Cortex of kidney (tissue), 1 donor: ENCODE measurements at places on chromosomes 11 and 22.

GRCh38 chr11:64196626-64197025 lies 9.9 kb upstream of the FERMT3 start:
- no peak for DNase-seq

GRCh38 chr11:100192181-100192580 lies 494.9 kb upstream of the ARHGAP42 start:
- DNase-seq: no peak

DNA sequence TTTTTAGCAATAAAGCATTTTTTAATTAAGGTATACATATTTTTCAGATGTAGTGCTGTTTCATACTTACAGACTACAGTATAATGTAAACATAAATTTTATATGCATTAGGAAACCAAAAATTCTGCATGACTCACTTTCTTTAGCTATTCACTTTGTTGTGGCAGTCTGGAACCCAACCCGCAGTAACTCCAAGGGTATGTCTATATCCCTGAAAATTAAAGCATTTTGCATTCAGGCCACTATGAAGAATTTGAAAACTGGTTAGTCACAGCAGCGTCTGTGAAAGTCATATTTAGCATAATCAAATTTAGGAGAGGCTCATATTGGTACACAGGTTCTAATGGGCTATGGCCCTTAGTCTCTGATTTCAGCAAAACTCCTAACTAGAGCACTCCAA lies 46.8 kb downstream of the BBOX1 start:
- DNase-seq: no peak

DNA sequence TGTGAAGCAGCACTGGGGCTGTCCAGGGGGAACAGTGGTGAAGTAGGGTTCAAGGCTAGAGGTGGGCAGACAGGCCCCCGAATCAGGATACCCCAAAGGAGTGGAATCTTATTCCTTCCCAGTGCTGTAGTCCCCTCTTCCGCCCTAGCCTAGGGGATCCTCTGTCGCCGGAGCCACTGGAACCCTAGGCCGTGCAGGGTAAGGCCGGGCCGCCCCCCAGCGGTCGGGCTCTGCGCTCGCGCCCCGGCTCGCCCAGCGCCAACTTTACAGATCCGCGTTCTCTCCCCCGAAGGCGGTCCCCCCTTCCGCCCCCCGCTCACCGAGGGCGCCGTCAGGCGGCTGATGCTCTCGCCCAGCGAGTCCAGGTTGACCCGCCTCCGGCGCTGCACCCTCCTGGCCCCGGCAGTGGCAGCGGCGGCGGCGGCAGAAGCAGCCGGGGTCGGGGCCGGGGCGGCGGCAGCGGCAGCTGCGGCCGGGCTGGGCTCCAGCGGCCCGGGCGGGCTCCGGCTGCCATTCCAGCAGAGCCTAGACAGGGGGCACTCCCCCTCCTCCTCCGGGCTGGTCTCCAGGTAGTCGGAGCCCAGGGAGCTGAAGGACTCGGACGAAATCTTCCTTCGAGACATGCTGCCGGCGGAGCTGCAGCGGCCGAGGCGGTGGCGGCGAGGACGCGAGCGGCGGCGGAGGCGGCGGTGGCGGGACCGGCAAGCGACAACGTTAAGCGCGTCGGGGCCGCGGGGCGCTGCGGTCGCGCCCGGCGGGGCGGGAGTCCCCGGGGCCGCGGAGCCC lies 650 bp downstream of the GUCY1A2 start:
- no peak for DNase-seq

DNA sequence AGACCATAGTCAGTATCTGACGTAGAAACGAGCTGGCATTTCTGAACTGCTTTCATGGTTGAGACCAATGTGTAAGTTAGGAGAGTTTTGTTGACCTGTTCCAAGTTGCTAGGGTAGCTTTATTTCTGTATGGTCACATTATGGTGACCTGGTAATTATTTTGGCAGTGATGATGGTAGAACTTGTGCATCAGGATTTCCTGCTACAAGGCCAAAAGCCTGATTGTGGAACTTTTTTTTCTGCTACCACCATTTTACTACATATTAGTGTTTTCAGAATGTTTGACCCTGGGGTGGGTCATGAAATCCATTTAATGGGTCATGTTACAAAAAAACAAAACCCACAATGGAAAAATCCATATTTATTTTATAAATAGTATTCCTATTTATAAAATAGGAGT lies 18.9 kb downstream of the FBXO7 start:
- no peak for DNase-seq

- no peak for DNase-seq
Observed at GRCh38 chr11:114876234-114876633, 197.9 kb downstream of the NXPE2 start.

- no peak for DNase-seq
Observed at GRCh38 chr11:44506375-44507016, 59.0 kb upstream of the CD82 start.

- no peak for DNase-seq
Observed at GRCh38 chr22:11360632-11361031, 4167.4 kb upstream of the OR11H1 start.

- DNase-seq: no peak
Observed at GRCh38 chr11:2256293-2256913, 14.0 kb downstream of the ASCL2 start.

- DNase-seq: peak; percentile 72
Observed at GRCh38 chr11:61971248-61972111, 4.0 kb upstream of the FTH1 start.

GRCh38 chr11:30926130-30926529 lies 340.0 kb upstream of the MPPED2 start:
- no peak for DNase-seq

GRCh38 chr11:89521294-89521693 lies 30.1 kb upstream of the NOX4 start:
- DNase-seq: no peak

GRCh38 chr22:20864186-20864908 lies 5.5 kb downstream of the SNAP29 start:
- no peak for DNase-seq

- DNase-seq: no peak
Observed at GRCh38 chr11:86570020-86570419, 102.4 kb downstream of the ME3 start.

DNA sequence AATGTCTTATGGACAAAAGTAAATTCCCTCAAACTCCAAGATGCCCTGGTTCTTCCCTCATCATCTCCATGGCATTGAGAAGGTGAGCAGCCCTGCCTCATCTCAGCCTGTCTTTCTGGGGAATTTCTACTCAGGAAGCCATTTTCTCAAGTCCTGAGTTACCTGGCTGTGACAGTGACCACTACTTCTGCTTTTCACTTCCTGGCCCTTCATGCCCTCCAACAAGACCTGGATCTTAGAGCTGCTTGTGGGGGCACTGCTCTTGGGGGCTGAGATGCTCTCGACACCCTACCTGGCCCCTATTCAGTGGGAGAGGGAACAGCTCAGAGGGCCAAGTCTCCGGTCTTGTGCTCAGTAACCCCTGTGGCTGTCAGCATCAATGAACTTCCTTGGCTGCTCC lies 5.5 kb upstream of the IGSF22 start:
- no peak for DNase-seq

- no peak for DNase-seq
Observed at GRCh38 chr22:49403102-49403501, 424.6 kb downstream of the BRD1 start.

DNA sequence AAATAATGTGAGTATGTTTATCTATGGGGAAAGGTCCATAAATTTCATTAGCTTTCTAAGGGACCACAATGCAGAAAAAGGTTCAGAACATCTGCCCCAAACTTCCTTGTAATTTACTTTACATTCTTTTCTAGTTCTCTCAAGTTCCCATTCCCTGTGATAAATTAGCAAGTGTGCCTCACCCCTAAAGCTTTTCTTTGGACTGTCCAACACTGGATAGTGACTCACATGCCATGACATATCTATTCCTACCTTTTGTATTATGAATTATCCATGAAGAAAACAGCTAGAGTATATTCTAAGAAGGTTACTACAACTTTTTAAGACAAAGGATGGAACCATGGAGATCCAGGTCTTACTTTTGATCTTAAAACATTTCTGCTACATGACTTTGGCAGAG lies 1.6 kb downstream of the OR51F1 start:
- DNase-seq: no peak

DNA sequence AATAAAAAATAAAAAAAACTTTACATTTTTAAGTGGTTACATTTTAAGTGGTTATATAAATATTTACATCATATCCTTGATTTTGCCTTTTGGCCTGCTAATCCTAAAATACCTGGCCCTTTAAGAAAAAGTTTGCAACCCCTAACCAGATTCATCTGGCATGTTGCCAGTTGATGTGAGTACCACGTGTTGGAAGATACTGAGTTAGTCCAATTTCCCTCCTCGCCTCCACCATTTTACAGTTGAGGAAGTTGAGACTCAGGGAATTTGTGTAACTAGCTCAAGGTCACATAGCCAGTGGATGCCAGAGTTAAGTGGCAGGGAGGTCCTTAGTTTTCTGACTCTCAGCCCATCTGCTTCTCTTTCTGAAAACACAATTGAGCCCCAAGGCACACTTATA lies 5.1 kb downstream of the ELF5 start:
- no peak for DNase-seq

- no peak for DNase-seq
Observed at GRCh38 chr22:31829505-31829904, 75.7 kb downstream of the DEPDC5 start.

GRCh38 chr11:100753172-100753543 lies 66.1 kb downstream of the ARHGAP42 start:
- DNase-seq: no peak
